ENCODE measurements at places on chromosomes 12 and 14.

- DNase-seq, result no peak
Measured at GRCh38 chr14:75184492-75184891, 8.1 kb upstream of the TMED10 start.

DNA sequence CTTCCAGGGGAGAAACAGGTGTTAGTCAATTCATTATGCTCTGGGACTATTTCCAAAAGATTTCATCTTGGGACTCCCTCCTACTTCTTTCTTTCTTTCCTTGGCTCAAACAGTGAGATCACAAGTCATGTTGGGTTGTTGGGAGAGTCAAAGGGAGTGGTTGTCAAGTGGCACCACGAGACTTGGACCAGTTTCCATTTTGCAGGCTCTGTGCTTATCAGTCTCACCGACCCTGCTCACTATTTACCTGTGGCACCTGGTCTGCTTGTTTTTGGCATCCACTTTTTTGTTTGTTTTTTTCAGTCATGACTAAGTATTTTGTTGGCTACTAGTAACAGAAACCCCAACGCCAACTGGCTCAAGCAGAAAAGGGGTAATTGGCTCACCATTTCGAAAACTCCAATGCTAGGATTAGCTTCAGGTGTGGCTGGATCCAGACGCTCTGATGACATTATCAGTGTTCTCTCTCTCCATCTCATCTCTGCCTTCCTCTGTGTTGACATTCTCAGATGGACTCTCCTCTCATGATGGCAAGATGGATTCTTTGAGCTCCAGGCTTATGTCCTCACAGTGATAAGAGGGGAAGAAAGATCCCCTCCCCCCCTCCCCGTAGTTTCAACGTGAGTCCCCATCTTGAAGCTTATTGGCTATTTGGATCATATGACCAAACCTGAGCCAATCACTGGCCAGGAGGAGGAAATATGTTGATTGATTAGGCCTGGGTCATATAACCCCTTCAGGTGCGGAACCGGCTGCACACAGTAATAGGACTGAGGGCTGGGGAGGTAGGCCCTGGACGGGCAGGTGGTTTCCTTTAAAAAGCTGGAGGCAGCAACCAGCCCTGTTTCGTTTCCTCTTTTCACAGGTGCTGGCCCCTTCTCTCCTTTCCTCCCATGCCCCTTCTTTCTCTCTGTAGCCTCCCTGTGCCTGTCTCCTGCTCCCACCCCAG is 84.2 kb downstream of the AACS start:
- no peak for DNase-seq

GRCh38 chr12:79331870-79332269 is 358.9 kb downstream of the PAWR start:
- DNase-seq, result no peak

DNA sequence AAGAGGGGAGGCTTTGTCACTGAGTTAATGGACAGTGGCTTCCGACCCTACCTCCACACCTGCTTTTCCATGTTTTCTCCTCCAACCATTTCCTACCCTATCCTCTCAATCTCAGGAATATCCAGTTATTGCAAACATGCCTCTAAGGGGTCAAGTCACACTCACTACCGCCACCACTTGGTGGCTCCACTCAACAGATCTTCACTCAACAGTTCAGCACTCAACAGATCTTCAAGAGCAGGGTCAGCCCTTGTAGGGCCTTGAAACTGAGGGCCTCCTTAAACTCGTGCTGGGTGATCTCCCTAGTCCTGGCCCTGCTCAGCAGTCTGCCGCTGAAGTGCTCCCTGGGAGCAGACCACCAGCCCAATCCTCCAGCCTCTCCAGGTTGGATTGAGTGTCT is 14.2 kb downstream of the ZNF641 start:
- DNase-seq, result no peak

GRCh38 chr14:105479431-105480158 is 5.0 kb downstream of the CRIP2 start:
- DNase-seq, result no peak

DNA sequence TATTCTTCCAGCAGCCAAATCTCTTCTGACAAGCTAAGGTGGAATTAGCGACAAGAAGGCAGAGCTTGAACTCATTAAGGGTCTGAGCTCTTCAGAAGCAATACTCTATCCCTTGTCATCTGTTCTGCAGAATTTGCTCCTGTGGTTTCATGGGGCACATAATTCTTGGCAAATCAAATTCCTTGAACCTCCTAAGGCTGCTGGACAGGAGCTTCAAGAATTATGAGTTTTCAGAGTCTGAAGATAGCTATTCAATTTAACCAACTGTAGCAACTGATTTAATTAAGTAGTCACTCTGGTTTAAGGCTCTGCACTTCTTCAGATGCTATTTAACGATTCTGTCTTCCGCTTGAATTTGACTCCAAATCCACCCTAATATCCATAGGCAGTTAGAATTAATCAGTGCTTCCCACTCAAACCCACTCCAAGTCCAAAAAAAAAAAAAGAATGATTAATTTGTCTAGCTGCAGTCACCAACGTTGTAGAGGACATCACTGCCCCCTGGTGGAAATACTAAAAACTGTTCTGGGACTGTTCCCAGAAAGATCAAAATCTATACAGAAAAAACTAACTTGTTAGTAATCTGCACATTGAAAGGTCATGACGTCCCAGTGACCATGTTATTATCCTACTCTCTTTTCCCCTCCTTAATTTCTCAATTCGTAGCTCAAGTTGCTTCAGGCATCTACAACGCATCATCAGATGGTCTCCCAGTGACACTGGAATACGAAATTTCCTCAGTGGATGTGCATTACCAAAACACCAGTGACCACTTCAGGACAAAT is 169.9 kb downstream of the KIF21A start:
- no peak for DNase-seq

DNA sequence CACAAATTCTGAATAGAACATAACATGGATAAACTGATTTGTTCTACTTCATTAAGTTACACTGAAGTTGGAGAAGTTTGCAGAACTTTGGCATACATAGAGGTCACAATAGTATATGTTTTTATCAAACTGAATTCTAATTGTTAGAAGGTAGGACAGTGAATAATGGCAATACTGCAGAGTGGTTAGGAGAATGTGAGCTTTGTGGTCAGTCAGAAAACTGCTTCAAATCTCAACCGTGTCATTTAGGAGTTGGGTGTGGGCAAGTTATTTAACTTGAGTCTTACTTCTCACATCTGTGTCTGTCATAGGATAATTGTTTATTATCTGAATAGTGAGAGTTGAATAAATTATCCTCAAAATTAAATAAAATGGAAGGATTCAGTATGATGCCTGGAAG is 374.6 kb upstream of the SYT1 start:
- DNase-seq, result no peak

DNA sequence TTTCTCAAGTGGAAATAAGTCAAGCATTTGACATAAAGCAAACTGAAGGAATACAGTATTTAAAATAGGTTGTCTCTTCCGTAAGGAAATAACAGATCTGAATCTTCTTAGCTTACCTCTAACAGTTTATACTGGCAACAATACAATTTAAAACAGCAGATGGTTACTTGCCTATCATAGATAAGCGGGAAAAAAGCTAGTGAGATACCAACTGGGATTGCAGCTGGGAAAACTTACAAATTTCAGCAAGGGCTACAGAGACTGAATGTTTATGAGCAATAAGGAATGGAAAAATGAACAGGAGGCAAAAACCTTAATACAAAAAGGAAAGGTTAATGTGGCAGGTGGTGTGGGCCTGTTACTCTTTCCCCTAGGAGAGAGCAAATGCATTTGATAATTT is 220.0 kb downstream of the RASSF9 start:
- no peak for DNase-seq

DNA sequence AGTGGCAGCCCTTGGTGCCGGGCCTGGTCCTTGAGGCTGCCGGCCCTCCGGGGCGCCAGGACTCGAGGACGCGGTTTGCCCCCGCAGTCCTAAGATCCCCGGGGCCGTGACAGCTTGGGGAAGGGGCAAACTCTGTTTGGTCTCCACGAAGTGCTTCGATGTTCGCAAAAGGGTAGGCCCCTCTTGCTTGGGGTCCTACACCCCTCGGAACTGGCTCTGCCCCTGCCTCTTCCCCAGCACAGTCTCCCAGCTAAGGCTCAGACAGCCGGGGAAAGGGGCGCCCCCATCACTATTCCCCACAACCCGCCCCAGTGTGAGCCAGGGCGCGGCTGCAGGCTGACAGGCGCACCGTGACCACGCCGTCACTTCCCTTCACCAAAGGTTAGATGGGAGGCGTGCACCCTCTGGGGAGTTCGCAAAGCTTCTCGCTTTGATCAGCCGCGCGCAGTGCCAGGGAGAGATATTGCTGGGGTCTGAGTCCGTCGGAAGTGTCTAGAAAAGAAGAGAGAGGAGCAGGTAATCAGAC is 7.2 kb upstream of the OTX2 start:
- no peak for DNase-seq

DNA sequence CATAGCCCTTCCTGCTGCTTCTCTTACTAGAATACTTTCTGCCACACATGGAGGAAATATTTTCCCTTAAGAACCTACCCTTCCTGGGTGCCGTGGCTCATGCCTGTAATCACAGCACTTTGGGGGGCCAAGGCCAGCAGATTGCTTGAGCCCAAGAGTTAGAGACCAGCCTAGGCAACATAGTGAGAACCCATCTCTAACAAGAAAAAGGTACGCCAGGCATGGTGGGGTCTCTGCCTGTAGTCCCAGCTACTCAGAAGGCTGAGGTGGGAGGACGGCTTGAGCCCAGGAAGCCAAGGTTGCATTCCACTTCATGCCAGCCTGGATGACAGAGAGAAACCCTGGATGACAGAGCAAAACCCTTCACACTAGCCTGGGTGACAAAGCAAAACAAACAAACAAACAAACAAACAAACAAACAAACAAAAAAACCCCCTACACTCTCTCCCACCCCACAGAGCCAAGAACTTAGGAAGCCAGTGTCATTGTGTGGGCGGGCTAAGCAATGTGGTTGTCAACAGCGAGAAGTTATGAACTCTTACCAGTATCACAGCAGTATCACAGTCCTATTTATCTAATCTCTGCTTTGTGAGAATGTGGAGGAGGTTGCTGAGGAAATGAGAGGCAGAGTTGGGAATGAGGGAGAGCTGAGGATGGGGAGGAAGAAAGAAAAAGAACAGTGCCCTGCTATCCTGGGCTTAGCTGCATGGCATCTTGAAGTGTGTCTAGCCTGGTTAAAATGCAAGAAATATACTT is 53.8 kb upstream of the CLEC14A start:
- no peak for DNase-seq

DNA sequence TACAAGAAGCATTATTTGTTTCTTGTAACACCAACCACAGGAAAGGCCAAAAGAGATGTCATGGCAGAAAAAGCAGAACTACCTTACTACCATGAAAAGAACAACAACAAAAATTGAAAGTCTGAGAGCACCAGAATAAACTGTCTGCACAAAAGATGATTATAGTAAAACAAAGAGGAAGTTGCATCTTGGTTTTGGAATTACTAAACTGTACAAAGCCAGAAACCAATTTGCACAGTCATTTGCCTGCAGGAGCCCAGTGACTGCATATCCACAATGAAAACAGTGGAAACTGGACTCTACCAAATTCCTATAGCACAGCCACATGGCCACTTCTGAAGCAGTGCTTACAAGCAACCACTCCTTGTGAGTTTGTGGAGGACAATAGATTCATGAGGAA is 276.2 kb downstream of the SSPN start:
- DNase-seq, result no peak

- DNase-seq, result peak; percentile 22
Measured at GRCh38 chr12:52243856-52244614, 11.0 kb downstream of the KRT7 start.

- DNase-seq, result no peak
Measured at GRCh38 chr14:99435327-99435726, 45.3 kb downstream of the SETD3 start.

GRCh38 chr14:101581806-101582205 is 20.5 kb downstream of the DIO3 start:
- no peak for DNase-seq

DNA sequence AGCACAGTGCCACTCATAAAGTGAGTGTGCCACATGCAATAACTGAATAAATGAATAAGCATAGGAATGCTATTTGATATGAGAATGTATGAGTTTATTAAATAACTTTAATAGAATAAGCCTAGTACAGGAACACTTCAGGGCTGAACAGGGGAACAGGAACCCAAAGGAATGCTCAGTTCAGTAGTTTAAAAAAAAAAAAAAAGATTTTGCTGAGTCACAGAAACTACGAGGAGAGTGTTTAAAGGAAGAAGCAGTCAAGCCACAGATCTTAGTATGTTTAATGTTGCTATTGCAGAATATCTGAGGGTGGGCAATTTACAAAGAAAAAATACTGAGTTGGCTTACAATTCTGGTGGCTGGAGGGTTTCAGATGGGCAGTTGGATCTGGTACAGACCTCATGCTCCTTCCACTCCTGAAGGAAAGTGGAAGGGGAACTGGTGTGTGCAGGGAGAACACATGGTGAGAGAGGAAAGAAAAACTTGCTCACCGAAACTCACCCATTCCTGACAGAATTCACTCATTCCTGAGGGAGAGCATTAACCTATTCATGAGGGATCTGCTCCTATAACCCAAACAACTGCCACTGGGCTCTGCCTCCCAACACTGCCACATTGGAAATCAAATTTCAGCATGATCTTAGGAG is 880.3 kb upstream of the MGAT4C start:
- no peak for DNase-seq

GRCh38 chr14:22434030-22434429 is 155.0 kb downstream of the DAD1 start:
- no peak for DNase-seq

DNA sequence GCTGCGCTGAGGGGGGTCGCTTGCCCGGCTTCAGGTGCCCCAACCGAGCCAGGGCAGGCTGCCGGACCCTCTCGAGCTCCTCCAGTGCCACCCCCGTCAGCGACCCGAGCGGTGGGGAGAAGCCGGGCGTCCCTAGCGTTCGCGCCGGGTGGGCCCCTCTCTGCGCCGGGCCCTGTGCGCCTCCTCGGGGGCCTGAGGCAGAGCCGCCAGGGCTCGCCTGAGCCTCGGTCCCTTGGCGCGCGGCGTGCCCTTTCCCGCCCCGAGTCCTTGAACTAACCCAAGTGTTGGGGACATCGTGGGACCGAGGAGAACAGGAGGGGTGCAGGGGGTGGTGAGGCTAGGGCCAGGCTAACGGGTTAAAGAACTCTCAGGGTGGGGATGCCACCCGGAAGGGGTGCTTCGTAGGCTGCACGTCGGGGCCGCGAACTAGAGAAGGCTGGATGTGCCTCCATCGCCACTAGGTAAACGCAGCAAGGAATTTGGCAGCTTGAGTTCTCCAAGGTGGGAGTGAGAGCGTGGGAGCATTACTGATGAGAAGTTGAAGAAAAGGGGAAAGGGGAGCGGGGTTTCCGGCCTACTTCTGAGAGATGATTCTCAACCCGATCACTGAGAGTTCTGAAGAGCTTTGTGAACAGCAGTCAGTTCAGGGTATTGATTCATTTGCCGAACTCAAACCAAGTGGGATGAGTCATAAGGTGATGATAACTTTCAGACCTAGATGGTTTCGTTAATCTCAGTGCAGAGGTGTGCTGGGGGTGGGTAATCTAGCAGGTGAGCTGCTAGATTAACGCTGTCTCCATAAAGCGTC is 618 bp downstream of the RNF34 start:
- DNase-seq, result no peak
